ENCODE measurements at places on chromosomes 7 and 10.

DNA sequence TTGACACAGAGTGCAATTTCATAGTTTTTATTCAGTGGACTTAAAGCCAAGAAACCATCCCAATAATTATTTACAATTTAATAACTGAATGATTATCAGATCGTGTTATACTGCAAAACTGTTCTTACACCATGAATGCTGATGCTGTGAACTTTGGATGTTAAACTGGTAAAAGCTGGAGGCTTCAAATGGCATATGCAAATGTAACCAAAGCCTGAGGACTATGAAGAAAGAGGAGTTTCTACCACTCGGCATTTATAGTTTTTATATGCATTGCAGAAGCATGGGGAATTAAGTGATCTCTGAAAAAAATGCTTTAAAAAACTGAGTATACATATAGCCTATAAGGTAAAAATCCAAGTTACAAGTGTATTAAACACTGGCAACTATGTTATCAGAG, 42.4 kb downstream of the RNF32 start:
- DNase-seq: no peak

DNA sequence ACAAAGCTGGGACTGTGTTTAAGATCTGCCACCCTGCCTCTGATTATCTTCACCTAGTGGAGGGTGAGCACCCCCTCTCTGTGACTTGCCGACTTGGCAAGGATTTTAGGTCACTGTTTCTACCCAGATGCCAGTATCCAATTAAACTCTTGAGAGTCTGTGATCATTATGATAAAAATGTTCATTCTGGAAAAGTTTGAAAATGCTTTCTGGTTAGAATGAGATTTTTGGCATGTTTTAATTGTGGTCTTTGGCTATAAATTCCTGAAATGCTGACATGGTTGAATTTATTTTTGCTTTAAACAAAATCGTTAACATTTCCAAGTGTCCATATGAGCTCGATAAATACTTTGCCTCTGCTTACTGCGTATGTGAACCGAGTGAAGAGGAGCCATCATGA, 221.4 kb downstream of the BICC1 start:
- no peak for DNase-seq

DNA sequence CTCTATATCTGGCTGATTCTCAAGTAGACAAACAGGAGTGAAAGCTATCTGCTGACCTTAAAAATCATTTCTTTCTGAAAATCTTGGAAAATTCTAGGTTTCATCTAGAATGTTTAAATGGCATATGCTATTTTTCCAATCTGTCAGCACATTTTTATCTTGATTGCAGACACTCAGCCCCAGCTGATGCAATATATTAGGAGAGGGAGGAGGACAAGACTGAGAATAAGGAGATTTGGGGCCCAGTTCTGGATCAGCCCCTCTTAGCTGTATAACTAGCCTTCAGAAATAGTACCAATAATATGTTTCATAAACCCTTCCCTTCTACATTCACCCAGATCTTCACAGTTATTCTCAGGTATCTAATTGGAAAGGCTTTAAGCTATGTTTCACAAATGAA, 131.2 kb downstream of the HDAC9 start:
- DNase-seq: no peak

- no peak for DNase-seq
These were observed 44.8 kb upstream of the SLC16A12 start for GRCh38 chr10:89580243-89580642.

DNA sequence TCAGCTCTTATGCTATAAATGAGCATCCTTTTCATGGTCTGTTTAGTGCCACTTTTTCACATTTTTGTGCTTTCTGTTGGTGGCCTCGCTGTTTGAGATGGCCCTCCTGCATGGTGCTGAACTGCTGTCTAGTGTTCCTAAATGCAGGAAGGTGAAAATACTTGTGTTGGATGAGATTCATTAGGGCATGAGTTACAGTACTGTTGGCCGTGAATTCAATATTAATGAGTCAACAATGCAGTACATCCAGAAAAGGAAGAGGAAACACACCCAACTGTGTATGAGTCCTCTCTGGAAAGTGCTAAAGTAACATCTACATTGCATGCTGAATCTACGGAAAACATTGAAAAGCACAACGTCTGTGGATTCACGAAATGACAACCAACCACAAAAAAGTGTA, 124.0 kb downstream of the HERPUD2 start:
- no peak for DNase-seq

DNA sequence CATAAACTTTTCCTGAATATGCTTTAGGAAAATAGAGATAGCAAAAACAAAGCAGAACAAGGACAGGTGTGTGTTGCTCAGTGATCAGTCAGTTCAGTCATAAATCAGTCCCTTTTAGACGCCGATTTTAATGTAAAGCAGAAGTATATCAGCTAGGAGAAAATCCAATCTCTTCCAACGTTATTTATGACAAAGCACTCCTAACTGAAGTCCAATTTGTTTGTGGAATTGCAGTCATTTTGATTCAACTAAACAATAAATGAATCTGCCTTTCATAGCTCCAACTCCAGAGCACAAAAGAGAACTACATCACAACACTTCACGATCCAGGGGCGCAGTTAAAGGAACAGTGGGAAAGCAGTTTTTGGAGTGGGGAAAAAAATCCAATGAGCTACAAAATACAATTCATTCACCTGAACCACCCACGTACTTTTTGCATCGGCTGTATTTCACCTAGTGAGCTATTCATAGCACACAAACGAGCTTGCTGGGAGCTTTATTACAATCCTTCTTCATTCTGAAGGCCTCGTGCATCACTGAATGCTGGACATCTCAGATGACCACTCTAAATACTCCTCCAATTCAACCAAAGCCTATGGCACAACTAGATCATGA, 151.3 kb downstream of the LRRN3 start:
- no peak for DNase-seq

GRCh38 chr10:35185260-35186034, 58.8 kb downstream of the CREM start:
- no peak for DNase-seq

GRCh38 chr10:27893358-27893954, 105.4 kb downstream of the ODAD2 start:
- no peak for DNase-seq

- DNase-seq: no peak
These were observed 145.6 kb upstream of the SEMA3C start for GRCh38 chr7:81064426-81064825.

GRCh38 chr10:91391920-91392319, 18.2 kb upstream of the HECTD2 start:
- no peak for DNase-seq

DNA sequence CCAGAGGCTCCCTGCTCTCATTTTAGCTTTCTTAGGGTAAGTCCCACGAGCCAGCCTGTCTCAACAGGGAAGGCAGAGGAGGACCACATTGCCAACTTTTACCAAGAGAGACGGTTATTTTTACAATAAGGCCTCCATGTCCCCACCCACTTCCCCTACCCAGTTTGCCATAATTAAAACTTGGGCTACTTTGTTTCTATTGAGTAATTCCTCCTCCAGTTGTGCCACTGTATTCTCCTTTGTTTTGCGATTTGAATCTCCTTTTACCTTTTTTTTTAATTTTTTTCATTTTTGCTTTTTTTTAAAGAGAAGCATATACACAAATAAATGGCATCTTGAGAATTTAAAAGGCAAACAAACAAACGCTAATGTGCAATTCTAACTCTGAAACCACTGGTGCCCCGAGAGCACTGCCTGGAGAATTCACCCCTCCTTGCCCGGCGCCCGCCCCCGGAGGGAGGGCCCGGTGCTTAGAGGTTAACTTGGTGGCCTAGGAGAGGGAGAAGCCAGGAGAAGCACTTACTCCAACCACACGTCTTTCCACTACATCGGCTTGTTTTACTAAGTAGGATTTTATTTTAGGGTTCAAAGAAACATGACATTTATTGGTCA, 282.3 kb downstream of the USP6NL start:
- no peak for DNase-seq

DNA sequence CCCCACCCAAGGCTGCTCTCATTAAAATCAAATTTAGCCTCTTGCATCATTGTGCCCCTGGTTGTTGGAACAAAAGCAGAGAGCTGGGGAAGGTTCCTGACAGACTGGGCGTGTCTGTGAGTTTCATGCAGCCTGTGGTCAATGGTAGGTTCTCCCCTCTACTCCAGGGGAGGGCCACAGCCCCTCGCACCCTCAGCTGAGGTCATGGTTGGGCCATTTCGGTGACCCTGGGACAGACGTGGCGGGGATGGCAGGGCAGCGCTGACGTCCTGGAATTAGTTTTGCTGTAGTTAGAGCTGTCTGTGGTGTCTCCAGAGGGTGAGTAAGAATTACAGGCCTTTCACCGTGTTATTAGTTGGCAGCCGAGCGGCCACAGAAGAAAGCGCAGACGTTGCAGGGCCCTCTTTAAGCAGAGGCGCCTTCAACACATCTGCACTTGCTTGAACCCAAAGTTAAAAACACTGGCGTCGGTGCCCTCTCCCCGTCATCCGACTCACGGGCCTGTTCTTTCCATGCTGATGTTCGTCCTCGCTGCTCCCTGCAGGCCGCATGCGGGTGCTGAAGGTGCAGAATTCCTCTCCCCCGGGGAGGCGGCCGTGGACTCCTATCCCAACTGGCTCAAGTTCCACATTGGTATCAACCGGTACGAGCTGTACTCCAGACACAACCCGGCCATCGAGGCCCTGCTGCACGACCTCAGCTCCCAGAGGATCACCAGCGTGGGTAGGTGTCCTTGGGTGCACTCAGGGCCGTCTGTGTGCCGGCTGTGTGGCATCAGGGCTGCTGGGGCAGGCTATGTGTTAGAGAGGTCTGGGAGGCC, 2.8 kb downstream of the FAM20C start:
- DNase-seq: no peak

GRCh38 chr10:107589081-107589480, 424.6 kb upstream of the SORCS1 start:
- no peak for DNase-seq

GRCh38 chr7:43037531-43037930, 74.9 kb upstream of the HECW1 start:
- DNase-seq: no peak

GRCh38 chr7:115941703-115942268, 88.8 kb downstream of the TFEC start:
- DNase-seq: no peak

GRCh38 chr10:64449603-64450002, 928.4 kb downstream of the REEP3 start:
- no peak for DNase-seq

GRCh38 chr7:116041615-116042014, 11.1 kb upstream of the TFEC start:
- DNase-seq: no peak

DNA sequence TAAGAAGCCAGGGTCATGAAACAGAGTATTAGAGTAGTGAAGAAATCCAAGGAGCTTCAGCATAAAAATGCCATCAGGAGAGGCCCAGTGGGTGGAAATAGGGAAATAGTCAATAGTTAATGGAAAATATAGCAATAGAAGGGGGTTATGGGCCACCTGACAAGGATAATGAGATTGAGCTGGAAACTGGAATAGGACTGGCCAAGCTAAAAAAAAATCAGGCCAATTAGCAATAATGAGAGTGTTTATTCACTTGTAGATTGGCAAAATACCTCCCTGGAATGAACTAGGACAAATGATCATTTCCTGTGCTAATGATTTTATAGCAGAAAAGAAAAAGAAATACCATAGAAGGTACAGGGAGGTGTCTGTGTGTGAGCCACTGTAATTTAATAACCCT, 97.9 kb downstream of the PLCE1 start:
- DNase-seq: no peak

DNA sequence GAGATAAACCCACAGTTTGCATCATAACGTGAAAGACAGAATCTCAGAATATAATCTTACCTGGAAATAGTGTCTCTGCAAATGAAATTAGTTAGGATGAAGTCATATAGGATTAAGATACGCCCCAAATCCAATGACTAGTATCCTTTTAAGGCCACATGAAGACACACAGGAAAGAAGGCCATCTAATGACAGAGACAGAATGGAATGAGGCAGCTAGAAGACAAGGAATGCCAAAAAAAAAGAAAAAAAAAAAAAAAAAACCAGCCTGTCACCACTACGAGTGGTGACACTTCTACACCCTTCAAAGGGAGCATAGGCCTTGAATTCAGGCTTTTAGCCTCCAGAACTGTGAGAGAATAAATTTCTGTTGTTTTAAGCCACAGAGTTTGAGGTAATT, 82.9 kb downstream of the HYCC1 start:
- DNase-seq: no peak

DNA sequence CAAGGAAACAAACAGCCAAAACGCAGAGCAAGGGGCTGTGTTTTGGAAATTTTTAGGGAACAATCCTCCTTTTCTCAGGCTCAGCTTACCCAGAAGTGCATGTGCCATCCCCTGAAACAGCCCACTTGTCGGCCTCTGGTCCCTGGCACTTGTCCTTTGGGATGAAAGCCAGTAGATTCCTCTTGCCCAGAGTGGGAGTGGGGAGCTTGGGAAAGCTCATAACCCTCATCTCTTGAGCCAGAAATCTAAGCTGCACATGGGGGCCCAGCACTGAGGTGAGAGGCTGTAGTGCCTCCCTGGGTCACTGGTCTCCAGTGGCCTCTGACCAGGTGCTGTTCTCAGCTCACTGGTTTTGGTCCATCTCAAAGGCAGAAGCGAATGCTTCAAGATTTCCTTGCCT, 150.3 kb downstream of the RNF216 start:
- DNase-seq: no peak

DNA sequence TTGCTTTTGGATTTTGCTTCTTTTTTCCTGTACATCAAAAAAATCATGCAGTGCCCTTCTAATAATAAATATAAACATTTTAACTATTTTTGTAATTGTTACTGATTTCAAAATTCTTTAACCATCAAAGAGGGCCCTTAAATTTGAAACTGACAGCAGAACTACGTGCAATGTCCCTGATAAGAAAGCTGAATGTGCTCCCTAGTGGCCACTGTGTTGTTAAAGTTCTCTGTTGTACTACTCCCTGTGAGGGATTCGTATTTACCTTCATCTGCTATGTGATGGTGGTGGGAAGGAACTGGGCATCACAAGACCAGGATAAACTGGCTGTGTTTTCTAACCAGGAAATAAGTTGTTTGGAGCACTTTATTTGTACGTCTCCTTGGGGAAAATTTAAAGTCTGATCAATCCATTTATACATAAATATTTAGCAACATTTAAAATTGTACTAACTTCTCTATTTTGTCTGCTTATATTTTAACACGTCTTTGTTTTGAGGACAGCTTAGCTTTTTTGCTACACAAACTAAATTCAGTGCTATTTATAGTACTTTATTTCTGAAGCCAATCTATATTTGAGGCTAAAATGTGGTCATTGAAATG, 322.4 kb downstream of the HGF start:
- DNase-seq: peak; percentile 13

DNA sequence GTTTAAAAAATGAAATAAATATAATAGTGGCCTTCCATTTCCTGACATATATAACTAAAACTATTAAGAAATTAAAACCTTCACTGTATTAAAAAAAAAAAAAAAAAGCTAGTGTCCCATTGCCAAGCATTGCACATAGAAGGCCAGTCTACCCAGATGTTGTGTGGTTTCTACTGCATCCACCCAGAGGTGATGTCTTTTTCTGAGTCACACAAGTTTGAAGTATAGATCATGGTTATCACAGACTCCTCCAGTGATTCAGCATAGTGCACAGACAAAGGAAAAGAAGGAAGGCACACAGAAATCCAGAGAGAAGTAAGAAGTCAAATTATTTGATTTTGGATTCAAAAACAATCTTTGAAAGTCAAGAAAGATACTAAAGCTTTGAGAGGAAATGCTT, 429.0 kb downstream of the ETV1 start:
- no peak for DNase-seq

- DNase-seq: no peak
These were observed 50.6 kb downstream of the KIAA1217 start for GRCh38 chr10:24259365-24260130.
